ENCODE measurements at places on chromosomes 2 and 18.

- no peak for DNase-seq
These were observed 14.6 kb downstream of the TEX51 start for GRCh38 chr2:126913329-126913728.

DNA sequence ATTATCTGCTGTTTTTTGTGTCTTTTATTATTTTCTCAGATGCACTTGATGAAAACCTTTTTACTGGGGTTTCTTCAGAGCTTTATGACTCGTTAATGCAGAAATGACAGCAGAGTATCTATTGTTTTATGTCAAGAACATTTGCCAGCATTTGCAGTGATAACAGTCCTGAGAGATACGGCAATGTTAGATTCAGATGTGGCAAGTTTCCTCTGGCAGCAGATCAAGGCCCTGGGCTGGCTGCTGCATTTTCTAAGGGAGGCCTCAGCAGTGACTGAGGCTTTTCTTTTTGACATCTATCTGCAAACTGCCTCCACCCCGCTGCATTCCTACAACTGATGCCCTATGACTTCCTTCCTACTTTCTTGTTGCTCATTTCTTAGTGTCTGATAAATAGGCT is 40.2 kb downstream of the EFEMP1 start:
- peak; percentile 68 for DNase-seq

GRCh38 chr2:14255135-14255820 is 377.2 kb upstream of the LRATD1 start:
- no peak for DNase-seq

DNA sequence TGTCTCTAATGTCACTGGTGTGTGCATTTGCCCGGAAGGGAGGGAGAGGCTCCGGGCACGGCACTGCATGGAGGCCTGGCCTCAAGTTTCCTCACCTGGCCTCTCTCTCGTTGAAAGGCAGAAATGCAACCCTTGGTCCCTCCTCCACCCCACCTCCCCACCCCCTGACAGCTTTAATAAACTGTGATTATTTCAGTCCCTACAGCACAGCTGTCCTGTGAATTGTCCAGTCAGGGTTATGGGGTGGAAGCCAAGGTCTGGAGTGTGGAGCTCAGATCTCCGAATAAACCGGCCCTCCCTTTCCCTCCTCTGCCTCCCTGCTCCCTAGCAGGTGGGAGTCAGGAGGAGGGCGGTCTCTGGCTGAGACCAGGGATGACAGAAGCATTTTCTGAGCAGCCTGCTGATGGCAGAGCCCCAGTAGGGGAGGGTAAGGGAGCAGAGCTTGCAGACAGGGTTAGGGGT is 199.2 kb upstream of the SMAD2 start:
- no peak for DNase-seq
